Stimulated activated CD4-positive, alpha-beta T cell treated with anti-CD3 and anti-CD28 coated beads, Interleukin-4, amount 100 ng/mL, for 4 hours (primary cell): ENCODE measurements at places on chromosomes 5 and 9.

GRCh38 chr9:72635197-72635596, 113.8 kb downstream of the TMC1 start:
- no peak for DNase-seq

- no peak for DNase-seq
Observed at GRCh38 chr5:402615-403359, 40.2 kb upstream of the EXOC3 start.

GRCh38 chr5:177402271-177403043, 2.0 kb upstream of the PFN3 start:
- peak; percentile 70 for DNase-seq

DNA sequence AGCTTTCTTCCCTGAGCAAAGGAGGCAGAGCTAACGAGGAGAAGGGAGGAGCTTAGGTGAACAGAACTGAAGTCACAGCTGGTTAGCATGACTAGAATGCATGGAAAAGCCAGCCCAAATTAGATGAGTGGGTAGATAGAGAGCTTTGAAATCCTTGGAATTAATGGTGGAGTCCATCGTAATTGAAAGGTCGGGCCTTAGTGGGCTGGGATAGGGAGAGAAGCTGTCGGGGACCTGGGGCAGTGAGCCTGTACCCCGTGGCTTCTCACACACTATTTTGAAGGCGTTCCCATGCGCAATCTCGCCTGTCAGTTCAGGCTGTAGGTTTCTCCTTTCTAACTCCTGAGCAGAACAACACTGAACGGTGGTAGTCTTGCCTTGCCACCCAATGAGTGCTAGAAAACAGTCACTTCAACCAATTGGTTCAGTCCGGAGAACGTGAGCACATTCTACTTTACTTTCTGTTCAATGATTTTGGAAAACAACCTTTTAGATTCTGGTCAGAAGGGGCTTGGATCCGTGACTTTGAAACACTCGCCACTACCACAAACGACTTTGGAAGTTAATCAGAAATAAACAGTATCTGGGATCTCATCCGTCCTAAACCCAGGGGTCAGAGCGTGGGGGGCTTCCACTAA, 655 bp upstream of the RAI14 start:
- peak; percentile 15 for DNase-seq
